ENCODE measurements at places on chromosomes 7 and 10. TPM values are rescaled to one million over a fixed set of nuclear protein-coding genes. Genes with fewer than 3 reads are reported as not detected.

AZGP1 gene
- 1.2 TPM for polyA plus RNA-seq

GAD2 gene
- not detected for polyA plus RNA-seq

GRCh38 chr7:68038621-68039314, 1042.1 kb downstream of the TYW1 start:
- DNase-seq: no peak

RHOBTB1 gene
- polyA plus RNA-seq: 21.3 TPM

SEC61A2 gene
- polyA plus RNA-seq: 11.8 TPM

FAM237B gene
- polyA plus RNA-seq: not detected

ABCB1 gene
- polyA plus RNA-seq: 0.41 TPM

Measured in hindlimb muscle (tissue), 1 donor.